Type B pancreatic cell (in vitro differentiated cells): ENCODE measurements at places on chromosomes 7 and 10. TPM values are rescaled to one million over a fixed set of nuclear protein-coding genes. Genes with fewer than 3 reads are reported as not detected.

- peak overlapping the region; percentile 52 for H3K4me3 ChIP-seq
- H3K27ac ChIP-seq, result peak overlapping the region; percentile 82
- H3K36me3 ChIP-seq, result no peaks in the 10 kb centered on the region
- no peaks in the 10 kb centered on the region for H3K27me3 ChIP-seq
- peaks cover 25% of the 10 kb centered on the region for H3K4me1 ChIP-seq
Observed at GRCh38 chr7:98286701-98287485, 5.4 kb downstream of the BRI3 start.

DNA sequence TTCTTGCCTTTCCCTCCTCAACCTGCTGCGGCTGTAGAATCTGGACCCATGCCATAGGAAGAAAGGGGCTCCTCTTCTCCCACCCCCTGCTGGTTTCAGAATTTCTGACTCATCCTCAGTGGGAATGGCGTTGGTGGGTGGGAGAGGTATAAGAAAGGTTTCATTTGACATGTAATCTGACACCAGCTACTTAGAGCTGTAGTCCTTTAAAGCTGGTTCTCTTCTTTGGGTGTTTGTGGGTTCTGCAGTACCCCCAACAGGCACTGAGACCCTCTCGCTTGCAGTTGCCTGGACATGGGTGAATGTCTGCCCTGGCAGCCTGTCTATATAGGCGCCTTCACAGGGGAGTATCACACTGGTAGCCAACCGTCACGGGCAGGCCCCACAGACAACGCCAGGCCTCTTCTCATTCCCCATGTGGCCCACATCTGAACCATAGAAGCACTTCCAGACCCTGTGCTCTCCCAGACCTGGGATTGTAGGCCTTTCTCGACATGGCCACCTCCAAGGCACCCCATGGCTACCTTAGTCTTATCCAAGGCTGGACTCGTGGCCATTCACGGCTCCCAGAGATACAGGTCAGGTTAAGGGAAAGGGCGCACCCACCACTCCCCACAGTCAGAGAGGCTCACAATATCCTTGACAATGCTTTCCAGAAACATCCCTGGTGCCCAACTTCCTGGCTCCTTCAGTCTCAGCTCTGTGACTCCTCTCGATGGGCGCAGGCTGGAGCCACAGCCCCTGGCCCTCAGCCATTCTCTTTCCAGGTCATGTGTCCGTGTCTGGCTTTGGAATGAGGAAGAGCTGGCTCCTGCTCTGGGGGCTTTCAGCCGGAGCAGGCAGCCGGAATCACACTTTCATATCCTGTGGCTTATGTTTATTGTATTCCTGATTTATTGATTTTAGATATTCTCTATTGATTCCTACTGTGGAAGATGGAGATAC lies 17.5 kb downstream of the ZNF862 start:
- peak overlapping the region; percentile 70 for H3K27ac ChIP-seq
- peak overlapping the region; percentile 52 for H3K4me3 ChIP-seq
- peaks cover 30% of the 10 kb centered on the region for H3K4me1 ChIP-seq
- peaks cover 9% of the 10 kb centered on the region for H3K36me3 ChIP-seq
- DNase-seq, result no peak

GRCh38 chr7:85522070-85522469 lies 335.2 kb upstream of the SEMA3D start:
- peaks cover 11% of the 10 kb centered on the region for H3K4me1 ChIP-seq
- DNase-seq, result no peak
- H3K27me3 ChIP-seq, result no peaks in the 10 kb centered on the region
- H3K4me3 ChIP-seq, result peak overlapping the region; percentile 37

DNA sequence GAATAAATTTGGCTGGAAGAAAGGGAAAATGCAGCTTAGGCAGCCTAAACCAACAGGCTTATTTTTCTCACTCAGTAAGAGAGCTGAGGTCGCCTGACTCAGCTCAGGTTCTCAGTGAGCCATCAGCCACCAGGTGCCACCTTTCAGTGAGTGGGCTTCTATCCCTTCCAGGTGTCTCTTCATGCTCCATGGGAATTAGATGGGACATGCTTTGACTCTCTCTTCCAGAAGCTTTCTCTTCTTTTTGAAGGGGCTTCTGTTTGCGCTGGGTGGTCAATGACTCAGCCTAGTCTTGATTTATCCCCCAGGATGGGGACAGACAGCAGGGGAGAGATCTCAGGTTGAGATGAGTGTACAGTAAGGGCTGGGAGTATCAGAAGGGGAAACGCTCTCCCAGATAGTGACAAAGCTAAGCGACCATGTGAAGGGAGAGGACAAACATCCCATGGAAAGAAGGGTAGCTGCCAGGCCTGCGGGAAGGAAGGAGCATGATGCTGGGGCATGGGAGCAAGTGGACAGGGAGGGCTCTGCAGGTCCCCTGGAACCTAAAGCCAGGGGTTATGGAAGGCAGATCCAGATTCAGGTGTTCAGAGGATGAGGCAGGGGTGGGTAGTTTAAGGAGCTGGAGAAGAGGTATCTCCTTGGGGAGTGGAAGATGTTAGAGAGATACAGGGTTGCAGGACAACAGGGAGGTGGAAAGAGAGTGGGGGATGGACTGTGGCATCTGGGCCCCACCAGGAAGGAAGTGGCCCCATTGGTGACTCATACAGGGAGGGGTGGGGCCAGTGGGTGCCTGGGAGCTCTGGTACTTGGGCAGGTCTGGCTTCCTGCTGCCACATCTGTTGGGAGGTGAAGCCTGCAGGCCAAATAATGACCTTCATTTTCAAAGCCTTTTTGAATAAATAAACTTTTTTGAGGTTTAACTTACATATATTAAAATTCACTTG lies 32.5 kb downstream of the OGDH start:
- H3K4me1 ChIP-seq, result peaks cover 34% of the 10 kb centered on the region
- H3K4me3 ChIP-seq, result peak overlapping the region; percentile 78
- no peaks in the 10 kb centered on the region for H3K27me3 ChIP-seq
- peaks cover 11% of the 10 kb centered on the region for H3K36me3 ChIP-seq
- no peak for DNase-seq

DNA sequence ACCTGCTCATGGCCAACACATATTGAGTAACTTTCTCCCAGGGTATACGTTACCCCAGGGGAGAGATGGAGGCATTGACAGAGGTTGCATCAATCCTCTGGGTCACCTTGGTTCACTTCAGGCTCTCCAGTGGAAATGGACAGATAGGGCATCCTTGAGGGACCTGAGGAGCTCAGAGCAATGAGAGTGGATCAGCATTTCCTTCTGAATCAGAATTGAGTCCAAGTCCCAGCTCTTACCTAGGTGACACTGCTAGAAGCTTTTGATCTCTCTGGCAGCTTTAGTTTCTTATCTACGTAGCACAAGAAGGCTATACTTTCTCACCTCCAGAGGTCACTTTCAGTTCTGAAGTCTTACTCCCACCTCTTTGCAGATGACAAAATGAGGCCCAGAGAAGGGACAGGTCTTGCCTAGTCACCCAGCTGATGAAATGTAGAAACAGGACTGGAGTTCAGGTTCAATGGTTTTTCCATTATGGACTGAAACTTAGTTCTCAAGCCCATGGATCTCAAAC lies 35.2 kb downstream of the PANK1 start:
- peaks cover 9% of the 10 kb centered on the region for H3K4me1 ChIP-seq
- no peaks in the 10 kb centered on the region for H3K27me3 ChIP-seq
- no peak for DNase-seq
- no peak overlapping the region for H3K27ac ChIP-seq

DNA sequence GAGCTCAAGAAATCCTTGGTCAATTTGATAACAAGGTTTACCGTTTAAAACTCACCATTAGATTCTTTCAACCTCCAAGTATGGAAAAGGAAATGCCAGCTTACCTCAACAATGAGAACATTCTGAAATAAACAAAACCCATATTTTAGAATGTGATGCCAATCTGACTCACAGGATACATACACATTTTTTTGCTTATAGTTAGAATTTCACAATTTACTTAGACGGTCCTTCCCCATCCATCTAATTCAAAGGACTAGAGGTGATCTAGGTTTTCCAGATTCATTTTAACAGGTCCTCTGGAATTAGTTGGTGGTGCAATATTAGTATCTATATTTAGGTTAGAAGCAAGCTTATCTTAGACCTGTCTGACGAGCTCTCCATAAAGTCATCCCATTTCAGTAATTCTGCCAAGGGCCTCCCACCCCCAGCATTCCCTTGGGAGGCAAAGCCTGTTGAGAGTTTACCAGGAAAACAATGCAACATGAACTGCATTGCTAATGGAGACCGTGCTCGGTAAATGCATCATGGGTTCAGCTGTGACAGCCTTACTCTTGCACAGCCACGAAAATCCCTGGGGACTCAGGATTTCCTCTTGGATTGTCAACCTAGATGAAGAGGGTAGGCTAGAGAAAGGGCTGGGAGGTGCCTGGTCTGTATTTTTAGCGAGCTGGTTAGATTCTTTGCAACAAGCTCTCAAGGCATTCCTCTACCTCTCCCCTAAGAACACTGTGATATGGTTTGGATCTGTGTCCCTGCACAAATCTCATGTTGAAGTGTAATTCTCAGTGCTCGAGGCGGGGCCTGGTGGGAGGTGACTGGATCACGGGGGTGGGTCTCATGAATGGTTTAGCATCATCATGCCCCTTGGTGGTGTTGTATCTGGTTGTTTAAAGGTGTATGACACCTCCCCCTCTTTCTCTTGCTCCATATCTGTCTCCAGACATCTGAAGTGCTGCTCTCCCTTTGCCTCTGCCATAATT lies 93.8 kb downstream of the PRTFDC1 start:
- H3K27me3 ChIP-seq, result no peaks in the 10 kb centered on the region
- H3K36me3 ChIP-seq, result peaks cover 4% of the 10 kb centered on the region
- DNase-seq, result no peak
- H3K4me3 ChIP-seq, result no peak overlapping the region

- H3K36me3 ChIP-seq, result no peaks in the 10 kb centered on the region
- no peaks in the 10 kb centered on the region for H3K27me3 ChIP-seq
- no peak overlapping the region for H3K4me3 ChIP-seq
- H3K27ac ChIP-seq, result no peak overlapping the region
- H3K4me1 ChIP-seq, result no peaks in the 10 kb centered on the region
Observed at GRCh38 chr7:8130663-8131062, 131.3 kb downstream of the ICA1 start.

Gene PON1
- total RNA-seq, result 0.99 and 3.0 TPM in 2 replicates
